ENCODE measurements at places on chromosomes 13 and 19. TPM values are rescaled to one million over a fixed set of nuclear protein-coding genes. Genes with fewer than 3 reads are reported as not detected.
A peak's percentile ranks its signal among the peaks of the same experiment; 100 is the strongest.

DNA sequence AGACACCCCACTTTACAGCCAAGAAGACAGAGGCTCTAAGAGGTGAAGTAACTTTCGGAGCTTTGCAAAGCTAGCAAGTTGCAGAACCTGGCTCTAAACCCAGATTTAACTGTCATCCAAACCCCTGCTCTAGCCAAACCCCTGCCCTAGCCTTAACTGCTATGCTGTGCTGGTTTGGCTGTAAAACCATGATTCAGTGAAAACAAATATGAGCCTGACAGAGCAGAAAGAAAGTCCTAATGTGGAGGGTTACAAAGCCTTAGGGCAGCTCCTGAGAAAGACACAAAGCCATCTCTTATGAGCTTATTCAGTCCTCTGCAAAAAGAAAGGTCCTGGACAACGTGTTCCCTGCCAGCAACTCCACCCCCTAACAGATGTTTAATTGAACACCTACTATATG is 172.8 kb downstream of the KATNAL1 start:
- no peaks in the 10 kb centered on the region for H3K27me3 ChIP-seq
- H3K36me3 ChIP-seq: no peaks in the 10 kb centered on the region
- DNase-seq: no peak
- peaks cover 2% of the 10 kb centered on the region for H3K4me1 ChIP-seq
- no peak overlapping the region for H3K27ac ChIP-seq
- no peak overlapping the region for H3K4me3 ChIP-seq

Gene VWA8
- total RNA-seq: 19.9 TPM

DNA sequence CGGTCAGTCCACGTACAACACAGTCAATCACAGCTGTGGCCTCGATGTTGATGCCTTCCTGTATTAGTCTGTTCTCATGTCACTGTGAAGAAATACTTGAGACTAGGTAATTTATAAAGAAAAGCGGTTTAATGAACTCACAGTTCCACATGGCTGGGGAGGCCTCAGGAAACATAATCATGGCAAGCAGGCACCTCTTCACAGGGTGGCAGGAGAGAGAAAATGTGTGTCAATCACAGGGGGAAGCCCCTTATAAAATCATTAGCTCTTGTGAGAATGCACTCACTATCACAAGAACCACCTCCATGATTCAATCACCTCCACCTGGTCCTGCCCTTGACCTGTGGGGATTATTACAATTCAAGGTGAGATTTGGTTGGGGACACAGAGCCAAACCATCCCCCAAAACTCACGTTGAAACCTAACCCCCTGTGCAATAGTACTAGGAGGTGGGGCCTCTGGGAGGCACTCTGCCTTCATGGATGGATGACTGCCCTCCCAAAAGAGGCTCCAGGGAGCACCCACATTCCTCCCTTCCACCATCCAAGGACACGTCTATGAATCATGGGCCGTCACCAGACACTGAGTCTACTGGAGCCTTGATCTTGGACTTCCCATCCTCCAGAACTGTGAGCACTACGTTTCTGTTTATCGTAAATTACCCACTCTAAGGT is 2.3 kb upstream of the PROZ start:
- no peak overlapping the region for H3K4me3 ChIP-seq
- H3K27me3 ChIP-seq: no peaks in the 10 kb centered on the region
- no peak for DNase-seq
- no peak overlapping the region for H3K27ac ChIP-seq
- no peaks in the 10 kb centered on the region for H3K36me3 ChIP-seq

Gene ZNF85
- total RNA-seq: 20.1 TPM

DNA sequence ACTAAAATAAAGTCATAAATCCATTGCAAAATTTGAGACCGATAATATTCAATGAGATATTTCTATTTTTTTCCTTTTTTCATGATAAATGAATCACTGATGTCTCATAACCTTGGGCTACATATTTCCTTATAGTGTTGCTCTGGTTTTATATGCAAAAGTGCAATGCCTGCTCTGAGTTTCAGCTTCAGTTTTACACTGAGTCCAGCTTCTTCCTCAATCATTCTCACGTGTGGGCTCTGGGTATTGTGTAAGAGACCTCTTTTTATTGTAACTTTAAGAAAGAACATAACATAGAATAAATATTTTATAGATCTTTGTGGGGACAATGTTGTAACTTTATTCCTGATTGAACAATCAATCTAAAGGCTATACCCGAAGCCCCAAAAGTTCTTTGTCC is 280.2 kb upstream of the EDNRB start:
- no peak overlapping the region for H3K4me3 ChIP-seq
- no peaks in the 10 kb centered on the region for H3K4me1 ChIP-seq
- no peaks in the 10 kb centered on the region for H3K27me3 ChIP-seq
- no peak overlapping the region for H3K27ac ChIP-seq
- no peaks in the 10 kb centered on the region for H3K36me3 ChIP-seq

Gene THSD8
- total RNA-seq: 0.71 TPM

GRCh38 chr19:45874620-45874966 is 10.5 kb downstream of the FOXA3 start:
- no peak overlapping the region for H3K4me3 ChIP-seq
- H3K36me3 ChIP-seq: no peaks in the 10 kb centered on the region
- no peak for DNase-seq
- H3K27ac ChIP-seq: no peak overlapping the region
- no peaks in the 10 kb centered on the region for H3K27me3 ChIP-seq

DNA sequence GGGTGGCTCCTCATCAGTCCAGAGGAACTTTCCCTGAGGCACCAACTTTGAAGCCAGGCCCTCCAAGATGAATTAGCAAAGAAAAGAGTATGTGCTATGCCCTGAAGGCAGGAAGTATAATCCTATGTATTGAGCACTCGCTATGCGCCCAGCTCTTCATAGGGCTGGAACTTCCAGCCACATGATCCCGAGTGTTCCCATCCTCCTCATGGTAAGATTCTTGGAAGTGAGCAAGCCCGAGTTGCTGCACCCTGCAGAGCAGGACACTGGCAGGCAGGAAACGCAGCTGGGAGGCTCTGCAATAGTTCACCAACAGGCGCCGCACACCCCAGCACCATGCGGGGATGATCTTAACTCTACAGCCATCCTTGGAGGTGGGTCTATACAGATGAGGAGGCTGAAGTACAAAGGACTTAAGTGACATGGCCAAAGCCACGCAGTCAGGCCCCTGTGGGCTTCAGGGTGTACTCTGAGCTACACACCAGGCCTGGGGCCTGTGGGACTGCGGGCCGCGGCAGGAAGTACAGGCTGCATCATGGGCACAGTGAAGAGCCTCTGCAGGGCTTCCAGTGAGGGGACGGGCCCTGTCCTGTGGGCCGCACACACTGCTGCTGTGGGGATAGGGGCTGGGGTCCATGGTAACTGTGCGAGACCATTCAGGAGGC is 25.1 kb downstream of the C19orf47 start:
- DNase-seq: peak; percentile 16
- H3K27me3 ChIP-seq: no peaks in the 10 kb centered on the region
- H3K36me3 ChIP-seq: no peaks in the 10 kb centered on the region
- no peak overlapping the region for H3K4me3 ChIP-seq

DNA sequence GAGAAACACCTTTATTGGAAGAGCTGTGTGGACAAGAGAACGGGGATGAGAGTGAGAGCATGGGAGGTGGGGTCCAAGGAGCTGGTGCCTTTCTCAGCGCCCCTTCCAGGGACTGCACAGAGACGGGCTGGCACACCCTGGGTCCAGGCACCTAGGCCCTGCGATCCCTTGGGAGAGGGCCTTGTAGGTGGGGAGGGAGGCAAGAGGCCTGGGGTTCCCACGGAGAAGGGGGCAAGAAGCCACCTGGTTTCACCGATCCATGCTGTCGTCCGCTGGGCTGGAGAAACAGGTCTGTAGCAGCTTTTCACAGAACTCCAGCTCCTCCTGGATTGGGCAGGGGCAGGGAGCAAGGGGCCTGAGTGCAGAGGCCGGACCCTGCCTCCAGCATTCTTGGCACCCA is 3.5 kb upstream of the PPP6R1 start:
- peaks cover 4% of the 10 kb centered on the region for H3K4me1 ChIP-seq
- no peak overlapping the region for H3K4me3 ChIP-seq
- H3K27ac ChIP-seq: no peak overlapping the region
- DNase-seq: no peak
- no peaks in the 10 kb centered on the region for H3K27me3 ChIP-seq
- H3K36me3 ChIP-seq: no peaks in the 10 kb centered on the region

Gene PIP5K1C
- total RNA-seq: 30.8 TPM

All from ovary (tissue), 10 donors.